ENCODE measurements at places on chromosomes 3 and 15.

DNA sequence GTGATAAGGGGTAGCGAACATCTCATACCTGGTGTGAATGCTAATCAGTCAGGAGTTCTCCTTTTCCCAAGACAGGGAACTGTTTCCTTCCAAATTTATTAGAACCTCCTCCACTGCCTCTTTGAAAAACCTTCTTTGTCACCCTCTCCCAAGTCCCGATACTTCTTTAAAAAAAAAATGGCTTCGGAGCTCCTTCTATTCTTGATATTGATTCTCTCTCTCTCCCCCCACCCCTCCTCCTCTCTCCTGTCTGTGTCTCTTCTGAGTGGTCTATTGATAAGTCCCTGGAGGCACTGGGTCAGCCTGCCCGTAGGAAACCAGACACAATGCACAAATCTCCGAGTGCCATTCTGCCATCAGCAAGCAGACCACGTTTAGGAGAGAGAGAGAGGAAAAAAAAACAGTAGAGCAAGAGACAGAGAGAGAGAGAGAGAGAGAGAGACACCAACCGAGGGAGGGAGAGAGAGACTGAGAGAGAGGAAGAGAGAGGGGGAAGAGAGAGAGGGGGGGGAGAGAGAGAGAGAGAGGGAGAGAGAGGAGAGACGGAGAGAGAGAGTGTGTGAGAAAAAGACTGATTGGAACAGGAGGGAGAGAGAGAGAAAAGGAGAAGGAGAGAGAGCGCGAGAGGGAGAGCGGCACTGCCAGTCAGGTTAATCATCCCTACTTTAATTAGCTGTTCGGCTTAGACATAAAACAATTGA, 160.9 kb downstream of the TIGIT start:
- DNase-seq: peak; percentile 42

GRCh38 chr15:78394026-78394425, 44.0 kb upstream of the IREB2 start:
- DNase-seq: no peak

GRCh38 chr3:49025005-49025792, 3.3 kb downstream of the NDUFAF3 start:
- no peak for DNase-seq

GRCh38 chr3:13287833-13288232, 132.3 kb downstream of the NUP210 start:
- DNase-seq: no peak

GRCh38 chr3:46866720-46867549, 3.7 kb upstream of the MYL3 start:
- peak; percentile 3 for DNase-seq

- no peak for DNase-seq
Measured at GRCh38 chr3:161349529-161350312, 21.6 kb downstream of the SPTSSB start.

GRCh38 chr3:73442152-73442551, 182.6 kb downstream of the PDZRN3 start:
- DNase-seq: no peak

DNA sequence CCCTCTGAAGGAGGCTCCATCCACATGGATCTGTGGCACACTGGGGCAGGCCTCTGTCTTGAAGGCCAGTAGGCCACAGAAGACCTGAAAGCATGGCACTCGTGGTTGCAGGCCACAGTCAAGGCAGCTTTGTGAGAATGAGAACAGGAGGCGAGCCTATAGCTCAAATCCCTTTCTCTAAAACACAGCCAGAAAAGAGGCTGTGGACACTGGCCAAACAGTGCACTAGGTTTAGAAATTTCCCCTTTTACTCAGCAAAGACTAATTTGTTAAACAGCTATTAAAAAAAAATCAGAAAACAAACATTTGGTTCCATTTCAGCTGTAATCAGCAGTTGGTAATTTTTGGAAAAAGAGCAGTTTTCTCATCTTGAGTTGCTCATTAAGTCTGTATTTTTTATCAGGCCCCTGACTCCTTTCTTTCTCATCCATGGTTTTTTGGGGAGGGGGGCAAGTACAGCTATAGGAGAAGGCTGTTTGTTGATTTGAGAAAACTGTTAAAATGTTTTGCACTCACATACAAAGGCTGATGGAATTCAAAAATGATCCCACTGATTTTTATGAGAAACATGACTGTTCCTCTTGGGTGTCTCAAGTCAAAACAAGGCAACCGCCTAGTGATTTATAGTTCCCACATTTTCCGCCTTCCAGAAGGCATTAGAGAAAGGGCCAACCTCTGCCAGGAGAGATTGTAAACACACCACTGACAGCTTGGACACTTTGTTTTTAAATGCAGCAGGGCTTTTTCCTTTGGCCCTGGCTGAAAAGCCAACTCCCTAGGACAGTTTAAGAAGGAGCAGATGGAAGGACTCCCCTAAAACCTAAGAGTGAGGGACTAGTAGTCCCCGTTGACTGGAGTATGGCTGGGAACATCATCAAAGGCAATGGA, 28.1 kb downstream of the PARP16 start:
- DNase-seq: no peak

DNA sequence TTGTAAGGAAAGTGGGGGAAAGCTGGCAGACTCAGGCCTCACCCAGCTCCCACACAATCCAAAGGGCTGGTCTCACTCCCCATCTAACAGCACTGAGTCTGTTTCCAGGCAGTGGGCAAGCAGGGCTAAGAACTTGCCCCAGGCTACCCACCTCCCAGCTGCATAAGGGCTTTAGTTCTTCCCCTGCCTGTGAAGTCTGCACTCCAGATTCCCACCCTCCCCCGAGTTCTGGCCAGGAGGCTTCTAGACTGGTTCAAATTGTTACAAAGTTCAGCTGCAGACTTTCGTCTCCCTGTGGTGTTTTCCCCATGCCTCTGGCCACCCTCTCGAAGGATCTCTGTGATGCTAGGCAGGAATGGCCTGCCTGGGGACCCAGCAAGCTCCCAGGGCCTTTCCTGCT, 11.2 kb downstream of the EHHADH start:
- no peak for DNase-seq

GRCh38 chr3:67312155-67312554, 314.0 kb downstream of the KBTBD8 start:
- DNase-seq: no peak

GRCh38 chr15:42553554-42553953, 4.9 kb downstream of the HAUS2 start:
- no peak for DNase-seq

DNA sequence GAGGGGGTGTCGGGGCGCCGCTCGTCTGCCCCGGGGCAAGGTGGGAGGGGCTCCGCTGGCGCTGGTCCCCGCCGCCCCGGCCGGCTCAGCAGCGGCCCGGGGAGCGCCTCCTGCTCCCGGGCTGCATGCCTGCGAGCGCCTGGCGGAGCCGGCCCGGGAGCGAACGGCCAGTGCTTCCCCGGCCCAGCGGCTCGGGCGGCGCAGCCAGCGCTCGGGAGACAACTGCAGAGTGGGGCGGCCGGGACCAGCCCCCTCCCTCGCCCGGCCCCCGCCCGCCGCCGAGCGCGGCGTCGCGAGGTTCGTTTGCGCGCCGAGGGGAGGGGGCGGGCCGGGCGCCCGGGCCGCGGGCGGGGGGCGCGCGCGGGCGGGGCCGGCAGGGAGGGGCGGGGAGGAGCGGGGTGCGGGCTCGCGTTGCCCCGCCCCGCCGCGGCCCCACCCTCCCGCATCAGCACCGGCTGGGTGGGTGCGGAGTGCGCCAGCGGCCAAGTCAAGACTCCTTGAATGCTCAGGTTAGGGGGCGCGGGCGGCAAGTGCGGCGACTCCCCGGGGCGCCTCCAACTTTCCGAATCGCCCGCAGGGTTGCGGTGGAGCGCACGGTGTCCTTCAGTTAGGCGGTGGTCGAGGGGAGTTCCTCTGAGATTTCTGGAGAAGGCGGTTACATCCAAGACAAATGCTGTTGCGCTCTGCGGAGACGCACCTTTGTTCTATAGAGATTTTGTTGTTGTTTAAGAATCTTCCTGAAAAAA, at the start of gene RGMA:
TSS of gene RGMA (minus strand) at position 231 of the 746 bp plus-strand sequence. CDS start 279 bp downstream, outside the sequence.
- DNase-seq: no peak

GRCh38 chr15:41869770-41870688, 23.8 kb downstream of the SPTBN5 start:
- DNase-seq: no peak

- DNase-seq: no peak
Measured at GRCh38 chr15:64213646-64214045, 50.8 kb upstream of the PPIB start.

DNA sequence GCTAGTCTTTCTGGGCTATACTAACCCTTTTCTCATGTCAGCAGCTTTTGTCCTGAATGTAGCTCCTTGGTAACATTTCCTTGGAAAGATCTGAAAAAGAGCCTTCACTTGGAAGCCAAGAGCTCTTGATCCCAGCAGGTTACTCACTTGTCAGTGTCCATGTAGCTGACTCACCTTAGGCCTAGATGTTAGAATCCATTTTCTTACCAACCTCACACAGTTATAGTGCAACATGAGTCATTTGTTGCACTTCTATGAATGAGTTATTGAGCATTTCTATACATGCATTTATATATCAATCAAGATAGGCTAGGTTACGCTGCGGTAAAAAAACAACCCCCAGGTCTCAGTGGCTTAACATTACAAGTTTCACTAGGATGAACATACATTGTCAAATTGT, 106.8 kb upstream of the SLC7A14 start:
- no peak for DNase-seq

DNA sequence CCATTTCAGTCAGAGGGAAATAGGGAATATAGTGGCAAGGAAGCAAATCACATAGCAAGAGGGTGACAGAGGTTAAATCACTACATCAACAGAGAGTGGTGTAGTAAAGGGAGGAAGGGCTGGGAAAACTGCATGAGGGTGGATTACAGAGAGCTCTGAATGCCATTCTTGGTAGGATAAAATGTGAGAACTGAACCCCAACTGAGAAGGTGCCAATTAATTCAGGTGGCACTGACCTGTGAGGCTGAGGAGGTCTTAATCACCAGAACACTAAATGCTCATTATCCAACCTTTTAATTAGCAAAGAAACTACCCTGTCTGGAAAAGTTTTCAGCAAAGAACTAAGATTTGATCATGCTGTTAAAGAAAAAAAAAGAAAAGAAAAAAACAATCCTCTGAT, 202.7 kb downstream of the LRRN1 start:
- no peak for DNase-seq

DNA sequence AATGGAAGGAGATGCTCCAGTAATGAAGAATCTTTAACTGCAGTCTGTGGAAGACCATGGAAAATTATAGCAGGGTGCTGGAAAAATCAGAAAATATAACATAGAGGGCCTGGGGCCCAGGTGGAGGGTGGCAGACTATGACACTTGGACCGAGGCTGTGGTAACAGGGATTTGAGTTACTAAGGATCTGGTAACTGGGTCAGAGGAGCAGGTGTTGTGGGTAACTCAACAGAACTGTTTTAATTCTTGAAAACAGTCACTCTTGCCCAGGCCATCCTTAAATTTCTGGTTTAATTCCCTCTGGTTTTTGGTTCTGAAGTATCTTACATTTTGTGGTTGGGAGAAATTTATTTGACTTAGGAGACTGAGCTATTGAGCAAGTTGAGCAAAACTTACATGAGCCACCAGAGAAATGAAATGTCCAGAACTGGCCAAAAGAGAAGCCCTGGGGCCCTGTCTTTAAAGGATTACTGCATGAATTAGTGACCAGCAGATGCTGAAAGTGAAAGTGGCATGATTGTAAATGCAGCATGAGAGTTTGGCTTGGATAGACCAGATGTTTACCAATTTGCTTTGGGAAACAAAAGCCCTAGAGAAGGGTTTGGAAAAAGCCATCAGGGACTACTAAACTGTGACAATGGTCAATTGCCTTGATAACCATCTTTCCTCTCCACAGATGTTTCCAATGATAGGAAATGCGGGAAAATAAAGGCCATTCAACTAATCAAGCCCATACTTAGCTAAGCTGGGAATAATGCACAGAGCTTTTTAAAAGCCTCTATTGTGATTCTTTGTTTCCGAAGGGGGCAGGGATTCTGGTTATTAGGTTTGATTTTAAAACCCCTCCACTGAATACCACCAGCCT, 374.9 kb upstream of the TGFBR2 start:
- no peak for DNase-seq

DNA sequence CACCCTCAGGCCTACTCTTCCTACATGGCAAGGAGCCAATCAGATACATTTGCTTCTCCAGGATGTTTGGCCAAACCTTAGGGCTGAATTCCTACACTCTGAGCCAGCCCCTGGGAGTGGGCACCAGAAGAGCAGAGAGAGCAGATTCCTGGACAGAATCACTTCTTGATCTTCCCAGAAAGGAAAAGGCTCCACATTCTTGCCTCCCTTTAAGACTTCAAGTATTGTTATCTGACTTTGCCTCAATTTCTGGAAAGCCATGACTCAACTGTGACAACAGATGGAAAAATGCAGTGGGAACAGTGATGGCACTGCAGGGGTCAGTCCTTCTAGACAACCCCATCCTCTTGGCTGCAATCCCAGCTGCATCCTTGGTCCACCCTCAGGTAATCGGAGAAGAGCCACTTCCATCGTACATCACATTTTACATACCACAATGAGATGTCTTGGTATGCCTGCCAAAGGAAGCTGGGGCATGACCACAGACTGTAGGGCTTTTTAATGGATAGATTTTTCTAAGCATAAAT, 21.0 kb downstream of the SLCO2A1 start:
- no peak for DNase-seq

GRCh38 chr3:24520976-24521419, 26.3 kb upstream of the THRB start:
- DNase-seq: no peak

- no peak for DNase-seq
Measured at GRCh38 chr3:147701195-147701594, 292.0 kb downstream of the ZIC1 start.

- no peak for DNase-seq
Measured at GRCh38 chr15:38145651-38146111, 107.0 kb upstream of the SPRED1 start.

DNA sequence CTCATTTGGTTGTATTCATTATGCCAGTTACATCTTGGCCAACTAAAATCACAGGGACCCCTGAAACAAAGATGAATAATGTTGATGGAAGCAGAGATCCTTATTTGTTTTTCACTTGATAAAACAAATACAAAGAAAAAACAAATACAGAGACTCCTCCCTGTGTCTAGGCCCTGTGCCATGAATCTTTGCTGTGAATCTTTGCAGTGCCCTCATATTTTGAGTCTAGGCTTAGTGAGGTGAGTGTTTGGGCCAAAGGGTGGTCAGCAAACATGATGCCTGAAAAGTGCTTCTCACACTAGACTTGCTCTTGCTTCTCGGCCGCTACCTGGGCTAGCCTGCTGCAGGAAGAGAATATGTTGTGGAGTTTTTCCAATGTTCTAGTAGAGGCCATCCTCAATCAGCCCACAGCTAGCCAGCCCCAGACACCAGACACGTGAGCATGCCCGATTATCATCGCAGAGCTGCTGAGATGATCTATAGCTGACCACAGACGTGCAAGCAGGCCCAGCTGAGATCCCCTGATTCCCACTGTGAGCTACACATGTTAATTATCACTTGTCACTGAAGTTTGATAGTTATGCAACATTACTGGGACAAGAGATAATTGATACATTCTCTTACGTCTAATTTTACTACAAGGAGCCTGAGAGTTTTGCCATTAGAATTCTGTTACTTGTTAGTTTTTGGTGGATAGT, 191.4 kb downstream of the THRB start:
- no peak for DNase-seq

DNA sequence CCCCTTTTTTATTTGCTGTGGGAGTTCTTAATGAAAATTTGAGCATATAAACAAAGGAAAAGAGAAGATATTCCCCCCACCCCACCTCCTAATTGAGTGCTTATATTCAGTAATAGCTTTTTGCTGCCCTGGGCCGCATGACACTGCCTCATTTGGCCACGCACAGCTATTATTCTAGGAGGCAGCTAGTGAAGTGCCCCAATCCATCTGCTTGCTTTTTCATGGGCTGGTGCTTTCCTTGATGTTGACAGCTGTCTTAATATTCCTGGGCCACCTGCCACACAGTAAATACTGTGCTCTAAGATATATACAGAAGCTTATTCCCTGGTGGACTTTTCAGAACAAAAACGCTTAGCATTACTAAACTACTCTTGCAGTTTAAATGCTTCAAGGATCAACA, 3.8 kb upstream of the CRYBG3 start:
- peak; percentile 98 for DNase-seq
